ENCODE measurements at places on chromosomes 1 and 21. TPM values are rescaled to one million over a fixed set of nuclear protein-coding genes. Genes with fewer than 3 reads are reported as not detected.

Gene S100A4
- total RNA-seq, result 3.2 TPM

Gene OR2C3
- 0.23 TPM for total RNA-seq

Gene ASPM
- 14.8 TPM for total RNA-seq

Gene DNM3
- total RNA-seq, result 72.0 TPM

Gene KCNQ4
- total RNA-seq, result 1.4 TPM

Gene OPTC
- not detected for total RNA-seq

Gene CLDN14
- not detected for total RNA-seq

Gene INSRR
- 0.46 TPM for total RNA-seq

Gene TFAP2E
- total RNA-seq, result 0.69 TPM

Gene VHLL
- 0.69 TPM for total RNA-seq

Gene PDPN
- total RNA-seq, result 11.8 TPM

Gene CLDN17
- total RNA-seq, result not detected

Gene SLC22A15
- total RNA-seq, result 28.6 TPM

Gene ADAR
- total RNA-seq, result 108 TPM

Gene NBPF20
- total RNA-seq, result 9.2 TPM

Gene RGS2
- 91.8 TPM for total RNA-seq

Gene OR2L3
- 0.92 TPM for total RNA-seq

Gene TNFSF4
- 1.2 TPM for total RNA-seq

Gene FCRL4
- not detected for total RNA-seq

Gene PLA2G4A
- total RNA-seq, result 2.5 TPM

Gene SPRR4
- total RNA-seq, result not detected

Gene NR0B2
- not detected for total RNA-seq

Gene REN
- total RNA-seq, result not detected

Gene PLA2G2A
- total RNA-seq, result not detected

Gene FCRL6
- total RNA-seq, result not detected

Gene TXLNA
- 26.3 TPM for total RNA-seq

Gene IKBKE
- 1.6 TPM for total RNA-seq

Gene TBX15
- 0.69 TPM for total RNA-seq

Gene FCGR3B
- 1.6 TPM for total RNA-seq

Gene S100A5
- not detected for total RNA-seq

Gene KRTAP13-2
- total RNA-seq, result not detected

Gene CD52
- total RNA-seq, result not detected

Gene FMO2
- total RNA-seq, result 1.2 TPM
